ENCODE measurements at places on chromosomes 12 and 14.

DNA sequence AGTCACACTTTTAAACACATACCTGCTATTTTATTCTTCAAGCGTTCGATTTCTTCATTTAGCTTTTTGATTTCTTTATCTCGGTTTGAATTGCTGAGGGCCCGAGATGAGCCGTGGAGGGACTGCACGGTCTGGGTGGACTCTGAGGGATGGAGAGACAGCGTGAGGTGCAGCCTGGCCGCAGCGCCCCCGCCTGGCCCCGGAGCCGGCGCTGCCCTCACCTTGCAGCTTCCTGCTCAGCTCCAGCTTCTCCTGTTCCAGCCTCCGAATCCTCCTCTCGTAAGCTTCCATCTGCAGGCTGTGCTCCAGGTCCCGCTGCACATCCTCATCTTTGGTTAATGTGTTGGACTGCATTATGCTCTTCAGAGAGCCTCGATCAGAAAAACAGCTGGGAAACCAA, 53.2 kb downstream of the AMN start:
- DNase-seq = no peak

DNA sequence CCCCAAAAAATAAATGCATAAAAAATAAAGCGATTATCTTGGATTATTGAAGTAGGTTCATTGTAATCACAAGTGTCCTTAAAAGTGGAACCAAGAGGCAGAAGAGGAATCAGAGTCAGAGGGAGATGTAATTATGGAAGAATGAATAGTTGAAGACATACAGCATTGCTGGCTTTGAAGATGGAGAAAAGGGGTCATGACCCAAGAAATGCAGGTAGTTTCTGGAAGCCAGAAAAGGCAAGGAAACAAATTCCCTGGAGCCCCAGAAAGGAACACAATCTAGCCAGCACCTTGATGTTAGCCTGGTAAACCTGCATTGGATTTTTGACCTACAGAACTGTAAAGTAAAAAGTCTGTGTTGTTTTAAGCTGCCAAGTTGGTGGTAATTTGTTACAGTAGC, 57.5 kb upstream of the PTGR2 start:
- DNase-seq = no peak

DNA sequence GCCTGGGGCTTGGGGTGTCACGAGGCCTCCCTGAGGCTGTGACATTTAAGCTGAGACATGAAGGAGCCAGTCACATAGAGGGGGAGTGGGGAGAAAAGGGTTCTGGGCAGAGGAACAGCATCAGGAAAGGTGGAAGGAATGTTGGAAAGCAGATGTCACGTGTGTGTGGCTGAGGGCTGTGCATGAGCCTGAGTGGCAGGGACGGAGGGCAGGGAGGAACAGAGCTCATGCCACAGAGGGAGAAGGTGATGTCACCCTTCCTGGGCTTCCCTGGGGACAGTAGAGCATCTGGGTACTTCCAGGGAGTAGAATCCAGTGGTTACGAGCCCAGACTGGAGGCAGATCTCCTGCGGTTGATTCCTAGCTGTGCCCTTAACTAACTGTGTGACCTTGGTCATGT, 32.0 kb upstream of the JDP2 start:
- DNase-seq = no peak

DNA sequence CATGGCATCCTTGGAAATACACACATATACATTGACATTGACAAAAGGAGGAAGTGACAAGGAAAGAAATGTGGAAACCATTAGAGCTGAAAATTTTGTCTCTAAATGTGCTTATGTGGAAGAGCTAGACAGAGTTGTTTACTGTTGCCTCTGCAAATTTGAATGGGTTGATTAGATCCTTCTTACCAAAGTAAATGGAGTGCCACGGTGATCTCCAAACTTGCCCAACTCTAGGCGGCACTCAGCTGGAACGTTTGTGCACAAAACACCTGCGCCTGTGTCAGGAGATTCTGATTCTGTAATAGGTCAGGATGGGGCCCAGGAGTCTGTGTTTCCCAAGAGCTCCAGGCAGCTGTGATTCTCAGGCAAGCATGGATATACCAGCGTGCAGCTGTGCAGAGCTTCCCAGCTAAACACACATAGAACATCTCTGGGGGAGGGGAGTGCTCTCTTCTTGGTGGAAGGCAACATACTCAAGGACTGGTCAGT, 77.8 kb upstream of the BDKRB2 start:
- DNase-seq = no peak

- DNase-seq = no peak
Measured at GRCh38 chr12:72560003-72560769, 288.0 kb downstream of the TRHDE start.

DNA sequence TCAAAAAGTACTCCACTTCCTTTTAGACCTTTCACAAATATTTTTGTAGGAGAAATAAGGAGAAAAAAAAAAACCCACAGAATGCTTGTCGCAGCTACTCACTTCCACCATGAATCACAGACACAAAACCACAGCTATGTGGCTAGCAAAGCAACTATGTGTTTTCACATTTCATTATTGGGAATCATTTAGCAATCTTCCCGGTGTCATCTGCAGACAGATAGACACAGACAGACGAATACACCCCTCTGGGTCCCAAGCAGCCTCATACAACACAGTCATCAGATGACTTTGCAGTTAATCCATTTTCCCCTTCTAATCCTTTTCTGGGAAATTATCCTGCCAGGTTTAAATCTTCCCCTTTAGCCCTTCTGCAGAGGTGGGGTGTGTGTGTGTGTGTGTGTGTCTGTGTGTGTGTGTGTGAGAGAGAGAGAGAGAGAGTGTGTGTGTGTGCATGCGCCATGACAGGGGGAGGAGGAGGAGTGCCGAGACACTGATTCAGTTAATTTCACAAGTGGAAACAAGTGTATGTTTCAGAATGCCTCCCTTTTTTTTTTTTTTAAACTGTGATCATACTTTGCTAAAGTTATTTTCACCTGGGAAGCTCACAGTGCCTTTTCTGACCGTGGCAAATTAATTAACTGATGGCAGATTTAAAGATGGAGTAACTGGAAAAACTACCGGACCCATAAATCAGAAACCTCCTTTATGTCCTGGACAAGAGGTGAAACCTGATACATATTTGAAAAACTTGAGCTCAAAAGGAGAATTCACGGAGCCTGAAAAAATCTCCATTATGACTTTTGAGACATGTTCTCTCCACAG, 39.9 kb downstream of the LTBP2 start:
- peak; percentile 25 for DNase-seq

- DNase-seq = no peak
Measured at GRCh38 chr14:61965030-61965745, 203.0 kb downstream of the SNAPC1 start.
